ENCODE measurements at places on chromosomes 6 and 20. TPM values are rescaled to one million over a fixed set of nuclear protein-coding genes. Genes with fewer than 3 reads are reported as not detected.

The CLPSL2 gene
- not detected for total RNA-seq

The DNPH1 gene
- 29.2 TPM for total RNA-seq

The LY6G6F gene
- total RNA-seq: not detected

- no peaks in the 10 kb centered on the region for H3K36me3 ChIP-seq
- no peaks in the 10 kb centered on the region for H3K27me3 ChIP-seq
- no peak for DNase-seq
- H3K4me3 ChIP-seq: no peak overlapping the region
- no peaks in the 10 kb centered on the region for H3K4me1 ChIP-seq
These were observed 30.0 kb upstream of the ZBP1 start for GRCh38 chr20:57650266-57650665.

GRCh38 chr6:90663106-90663505 is 76.2 kb upstream of the MAP3K7 start:
- no peak overlapping the region for H3K27ac ChIP-seq
- no peak overlapping the region for H3K4me3 ChIP-seq
- peaks cover 7% of the 10 kb centered on the region for H3K36me3 ChIP-seq
- DNase-seq: no peak
- peaks cover 9% of the 10 kb centered on the region for H3K4me1 ChIP-seq

DNA sequence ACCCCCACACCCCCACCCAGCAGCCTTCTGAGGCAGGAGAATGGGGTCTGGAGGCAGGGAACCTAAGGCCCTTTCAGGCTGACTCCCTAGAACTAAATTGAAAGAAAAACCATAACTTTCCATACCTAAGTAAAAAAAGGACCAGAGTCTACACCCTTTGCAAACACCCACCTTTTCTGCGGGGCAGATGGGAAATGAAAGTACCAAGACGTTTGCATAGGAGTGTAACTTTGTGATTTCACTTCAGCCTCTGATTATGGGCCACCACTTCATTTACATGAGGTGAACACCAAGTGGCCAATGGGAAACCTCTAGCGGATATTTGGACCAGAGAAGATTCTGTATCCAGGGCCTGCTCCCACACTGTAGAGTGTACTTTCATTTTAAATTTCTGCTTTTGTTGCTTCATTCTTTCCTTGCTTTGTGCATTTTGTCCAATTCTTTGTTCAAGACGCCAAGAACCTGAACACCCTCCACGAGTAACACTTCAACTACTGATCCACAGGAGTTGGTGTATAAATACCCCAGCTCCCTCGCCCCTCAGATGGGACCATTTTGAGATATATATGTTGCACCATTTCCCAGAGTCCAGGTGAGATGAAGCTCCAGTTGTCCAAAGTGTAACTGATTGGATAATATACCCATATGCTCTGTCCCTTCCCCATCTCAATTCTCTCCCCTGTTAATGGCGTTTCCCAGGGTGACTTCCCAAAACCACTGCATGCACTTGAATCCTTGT is 18.9 kb upstream of the SRSF6 start:
- H3K36me3 ChIP-seq: no peaks in the 10 kb centered on the region
- DNase-seq: no peak
- no peaks in the 10 kb centered on the region for H3K27me3 ChIP-seq
- no peak overlapping the region for H3K27ac ChIP-seq

DNA sequence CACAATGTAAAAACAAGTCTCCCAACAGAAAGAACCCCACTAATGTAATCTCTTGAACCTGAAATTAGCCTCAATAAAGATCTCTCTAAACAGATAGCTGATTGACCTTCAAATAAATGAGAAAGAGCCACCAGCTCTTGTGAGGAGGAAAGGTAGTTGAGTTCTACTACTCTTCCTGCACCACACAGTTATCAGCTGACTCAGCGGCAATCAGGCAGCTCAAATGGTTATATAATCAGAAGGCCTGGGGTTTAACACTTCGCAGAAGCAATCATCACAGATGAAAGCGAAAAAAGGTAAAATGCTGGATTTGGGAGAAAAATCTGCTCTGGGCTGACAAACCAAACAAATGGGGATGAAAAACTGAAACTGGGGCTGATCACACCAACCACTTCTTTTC is 91.8 kb downstream of the CHD6 start:
- DNase-seq: no peak
- no peaks in the 10 kb centered on the region for H3K4me1 ChIP-seq
- H3K4me3 ChIP-seq: no peak overlapping the region
- no peaks in the 10 kb centered on the region for H3K27me3 ChIP-seq

DNA sequence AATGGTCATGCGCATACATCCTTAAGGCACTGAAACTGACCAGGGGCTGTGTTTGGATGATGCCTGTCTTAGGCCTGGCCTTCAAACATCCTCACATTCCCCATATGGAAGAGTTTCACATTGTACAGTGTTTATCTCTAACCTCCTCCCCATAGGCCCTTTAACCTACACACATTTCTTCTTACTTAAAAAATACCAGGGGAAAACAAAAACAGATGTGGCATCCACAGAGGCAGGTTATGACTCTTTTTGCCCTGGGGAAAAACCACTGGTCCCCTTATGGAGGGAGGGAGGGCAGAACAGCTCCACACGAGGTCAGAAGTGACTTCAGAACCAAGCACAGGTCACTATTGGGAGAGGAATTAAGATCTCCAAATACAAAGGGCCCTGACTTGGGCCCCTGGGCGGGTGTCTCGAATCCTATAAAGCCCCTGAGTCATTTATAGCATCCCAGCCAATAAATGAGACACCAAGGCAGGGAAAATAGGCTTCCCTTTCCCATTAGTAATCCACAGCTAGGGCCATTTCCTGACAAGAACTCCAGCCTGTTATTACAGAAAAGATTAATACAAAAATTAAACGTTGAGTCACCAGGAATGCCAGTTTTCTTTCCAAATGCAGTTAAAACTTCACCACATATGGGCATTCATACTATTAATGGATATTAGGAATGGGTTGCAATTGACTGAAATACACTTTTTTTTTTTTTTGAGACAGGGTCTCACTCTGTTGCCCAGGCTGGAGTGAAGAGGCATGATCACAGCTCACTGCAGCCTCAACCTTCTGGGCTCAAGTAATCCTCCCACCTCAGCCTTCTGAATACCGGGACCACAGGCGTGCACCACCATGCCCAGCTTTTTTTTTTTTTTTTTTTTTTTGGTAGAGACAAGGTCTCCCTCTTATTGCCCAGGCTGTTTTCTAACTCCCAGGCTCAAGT is 107.2 kb downstream of the ATP9A start:
- H3K4me1 ChIP-seq: peaks cover 22% of the 10 kb centered on the region
- no peaks in the 10 kb centered on the region for H3K27me3 ChIP-seq
- DNase-seq: no peak
- H3K27ac ChIP-seq: peak overlapping the region; percentile 14

- DNase-seq: no peak
- peaks cover 28% of the 10 kb centered on the region for H3K4me1 ChIP-seq
- no peak overlapping the region for H3K27ac ChIP-seq
These were observed 8.0 kb downstream of the INSM1 start for GRCh38 chr20:20375862-20376261.

GRCh38 chr6:16698997-16699868 is 62.0 kb downstream of the ATXN1 start:
- no peaks in the 10 kb centered on the region for H3K36me3 ChIP-seq
- H3K27ac ChIP-seq: no peak overlapping the region
- no peak overlapping the region for H3K4me3 ChIP-seq

GRCh38 chr6:168666170-168666569 is 225.2 kb downstream of the SMOC2 start:
- no peak overlapping the region for H3K4me3 ChIP-seq
- no peak overlapping the region for H3K27ac ChIP-seq
- DNase-seq: no peak
- H3K36me3 ChIP-seq: no peaks in the 10 kb centered on the region

- H3K36me3 ChIP-seq: no peaks in the 10 kb centered on the region
- no peak overlapping the region for H3K27ac ChIP-seq
- no peak for DNase-seq
- no peak overlapping the region for H3K4me3 ChIP-seq
- H3K27me3 ChIP-seq: no peaks in the 10 kb centered on the region
These were observed 73.2 kb downstream of the QRSL1 start for GRCh38 chr6:106702451-106703110.

- peak; percentile 27 for DNase-seq
- no peaks in the 10 kb centered on the region for H3K27me3 ChIP-seq
- no peak overlapping the region for H3K27ac ChIP-seq
- peaks cover 23% of the 10 kb centered on the region for H3K4me1 ChIP-seq
These were observed 32.2 kb upstream of the CHD6 start for GRCh38 chr20:41650231-41650948.

DNA sequence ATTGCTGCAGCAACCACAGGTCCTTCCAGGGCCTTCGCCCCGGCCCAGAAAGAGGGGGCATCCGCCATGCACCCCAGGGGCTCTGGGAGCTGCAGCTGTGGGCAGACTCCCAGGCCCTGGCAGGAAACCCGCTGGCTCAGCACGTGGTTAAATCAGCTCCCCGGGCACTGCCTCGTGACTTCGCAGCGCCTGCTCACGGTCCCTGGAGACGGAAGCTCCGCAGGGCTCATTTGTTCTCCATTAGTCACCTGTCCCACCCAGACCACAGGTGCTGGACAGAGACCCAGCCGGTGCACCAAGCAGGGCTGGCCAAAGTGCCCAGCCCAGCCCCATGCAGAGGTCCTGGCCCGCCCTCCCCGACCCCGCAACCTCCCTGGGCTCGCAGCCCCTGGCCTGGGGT is 14.7 kb downstream of the KCNQ2 start:
- DNase-seq: no peak
- no peak overlapping the region for H3K4me3 ChIP-seq
- H3K36me3 ChIP-seq: no peaks in the 10 kb centered on the region

All from GM23338 (cell line).